Foreskin keratinocyte (primary cell): ENCODE measurements at places on chromosomes 7 and 10. TPM values are rescaled to one million over a fixed set of nuclear protein-coding genes. Genes with fewer than 3 reads are reported as not detected.
A peak's percentile ranks its signal among the peaks of the same experiment; 100 is the strongest.

DNA sequence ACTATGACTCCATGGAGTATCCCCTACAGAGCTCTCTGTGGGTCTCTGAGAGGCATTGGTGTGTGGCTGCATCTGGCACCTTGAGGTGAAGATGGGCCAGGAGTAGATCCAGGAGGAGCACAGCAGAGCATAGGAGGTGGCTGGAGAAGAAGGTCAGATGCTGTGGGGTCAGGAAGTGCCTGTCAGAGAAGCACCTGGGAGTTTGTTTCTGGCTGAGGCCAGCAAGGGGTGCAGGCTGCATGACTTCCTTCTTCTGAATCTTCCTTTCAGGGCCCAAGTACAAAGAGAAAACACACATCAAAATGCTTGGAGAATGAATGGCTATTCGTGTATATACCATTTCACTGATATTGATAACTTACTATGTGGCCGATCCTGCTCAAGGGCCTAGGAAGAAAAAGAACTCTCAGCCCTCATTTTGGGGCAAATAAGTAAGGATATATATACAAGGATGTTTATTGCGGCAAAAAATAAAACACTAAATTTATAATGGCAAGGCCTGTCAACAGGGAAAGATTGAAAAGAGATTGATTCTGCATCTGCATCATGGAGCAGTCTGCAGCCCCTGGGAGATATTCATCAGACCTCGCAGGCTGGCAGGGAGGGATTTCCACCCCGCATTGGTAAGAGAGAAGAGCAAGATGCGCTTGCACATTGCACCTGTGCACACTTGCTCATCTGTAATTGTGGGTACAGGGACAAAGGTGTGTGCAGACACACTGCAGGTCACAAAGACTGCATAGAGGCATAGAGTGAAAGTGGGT lies 39.2 kb downstream of the PTPRE start:
- DNase-seq = no peak

DNA sequence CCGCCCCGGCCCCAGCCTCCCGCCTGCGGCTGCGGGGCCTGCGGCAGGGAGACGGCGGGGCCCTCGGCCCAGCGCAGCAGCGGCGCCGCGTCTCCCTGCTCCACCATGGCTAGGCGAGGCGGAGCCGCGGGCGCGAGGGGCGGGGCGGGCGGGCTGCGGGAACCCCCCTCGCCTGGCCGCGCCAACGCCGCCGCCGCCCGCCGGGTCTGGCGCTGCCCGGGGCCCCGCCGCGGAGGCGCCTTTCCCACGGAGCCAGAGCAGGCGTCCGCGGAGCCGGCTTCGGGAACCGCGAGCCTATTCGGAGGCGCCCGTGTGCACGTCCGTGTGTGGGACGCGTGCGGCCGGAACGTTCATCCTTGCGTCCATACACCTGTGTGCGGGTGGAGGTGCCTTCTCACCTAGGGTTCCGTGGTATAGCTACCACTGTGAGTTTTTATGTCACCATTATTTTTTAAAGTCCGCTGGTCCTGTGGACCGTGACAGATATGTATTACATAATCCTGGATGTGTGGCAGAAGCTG lies at the start of gene DENND11:
Gene DENND11 (minus strand): TSS at position 120 of the 521 bp plus-strand sequence. CDS start 13 bp downstream, at position 107.
- DNase-seq = no peak

DNA sequence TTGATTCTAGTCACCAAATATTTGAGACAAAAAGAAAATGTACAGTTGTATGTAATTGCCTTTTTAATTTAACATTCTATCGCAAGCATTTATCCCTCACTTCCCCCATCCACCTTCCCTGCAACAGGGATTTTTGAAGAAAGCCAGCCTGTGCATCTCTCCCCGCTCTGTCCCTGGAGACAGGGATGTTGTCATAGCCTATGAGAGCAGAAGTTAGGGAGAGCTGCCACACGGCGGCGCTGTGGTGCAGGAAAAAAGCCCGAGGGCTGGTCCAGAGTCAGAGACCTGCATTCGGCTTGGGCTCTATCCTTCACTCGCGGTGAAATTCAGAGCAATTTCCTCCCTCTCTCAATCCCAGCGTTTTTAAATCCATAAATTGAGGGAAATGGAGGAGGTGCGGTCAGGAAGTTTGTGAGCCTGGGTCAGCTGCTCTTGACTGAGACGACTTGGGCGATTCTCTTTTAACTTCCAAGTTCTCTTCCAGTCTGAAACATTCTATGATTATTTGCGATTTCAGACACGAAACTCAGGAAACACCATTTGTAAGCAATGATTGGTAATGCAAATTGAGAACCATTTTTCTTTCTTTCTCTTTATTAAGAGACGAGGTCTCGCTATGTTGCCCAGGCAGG lies 17.5 kb downstream of the HKDC1 start:
- peak; percentile 32 for DNase-seq

GRCh38 chr10:62130948-62131347 lies 137.7 kb downstream of the RTKN2 start:
- peak; percentile 20 for DNase-seq

GRCh38 chr7:41219276-41219675 lies 483.6 kb downstream of the INHBA start:
- DNase-seq = no peak

DNA sequence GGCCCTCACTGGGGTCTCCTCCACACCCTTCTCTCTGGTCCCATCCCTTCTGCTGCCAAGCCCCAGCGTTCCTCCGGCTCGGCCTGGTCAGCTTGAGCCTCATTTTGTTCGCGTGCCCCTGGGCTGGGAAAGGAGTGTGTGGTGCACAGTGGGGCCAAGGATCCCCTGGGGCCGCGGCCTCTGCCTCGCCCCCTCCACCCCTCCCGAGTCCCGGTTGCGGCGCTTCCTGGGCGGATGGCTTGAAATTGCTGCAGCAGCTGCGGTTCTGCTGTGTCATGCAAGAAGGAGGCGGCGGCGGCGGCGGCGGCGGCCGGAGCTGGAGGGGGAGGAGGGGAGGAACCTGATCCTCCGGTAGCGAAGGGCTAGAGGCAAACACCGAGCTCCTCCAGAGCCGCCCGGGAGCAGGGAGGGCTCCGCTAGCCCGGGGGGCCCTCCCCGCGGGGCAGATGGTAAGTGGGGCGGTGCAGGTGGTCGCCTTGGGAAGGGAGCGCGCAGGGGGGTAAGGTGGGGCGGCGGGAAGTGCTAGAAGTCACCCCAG lies 217.8 kb upstream of the MKLN1 start:
- DNase-seq = no peak

DNA sequence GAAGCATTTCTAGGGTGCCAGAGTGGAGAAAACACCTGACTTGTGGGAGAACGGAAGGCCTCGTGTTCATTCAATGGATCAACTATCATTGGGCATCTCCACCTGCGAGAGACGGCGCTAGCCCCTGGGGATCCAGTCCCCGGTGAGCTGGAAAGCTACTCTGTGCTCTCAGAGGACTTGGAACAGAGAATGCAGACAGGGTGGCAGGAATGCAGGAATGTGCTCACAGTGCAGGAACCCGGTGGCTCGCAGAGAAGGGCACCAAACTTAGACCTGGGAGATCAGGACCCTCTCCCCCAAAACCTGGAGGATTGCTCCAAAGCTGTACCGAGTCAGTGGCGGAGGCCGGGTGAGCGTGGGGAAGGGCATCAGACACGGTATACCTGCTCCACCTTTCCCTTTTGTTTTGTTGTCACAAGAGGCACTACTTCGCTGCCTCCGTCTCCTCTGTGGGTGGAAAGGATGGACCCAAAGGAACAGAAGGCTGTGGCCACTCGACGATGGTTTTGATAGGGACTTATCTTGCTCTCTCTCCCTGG lies 569.0 kb upstream of the C7orf33 start:
- DNase-seq = no peak

DNA sequence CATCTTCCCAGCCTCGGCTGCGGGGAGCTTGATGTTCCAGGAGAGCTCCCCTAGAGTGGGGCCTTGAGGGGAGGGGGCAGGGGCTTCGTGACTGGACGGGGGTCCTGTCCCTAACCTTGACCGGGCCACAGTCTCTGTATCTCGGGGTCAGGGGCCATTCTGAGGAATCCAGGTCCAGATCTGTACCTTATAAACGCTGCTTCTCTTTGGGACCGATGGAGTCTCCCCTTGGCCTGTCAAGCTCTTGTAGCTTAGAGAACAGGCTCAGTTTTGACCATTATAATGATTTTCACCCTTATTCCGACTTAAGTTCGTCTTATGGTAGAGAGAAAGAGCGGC lies 831 bp downstream of the ZKSCAN5 start:
- DNase-seq = no peak

- no peak for DNase-seq
Measured at GRCh38 chr10:59346321-59346720, 16.0 kb downstream of the FAM13C start.

DNA sequence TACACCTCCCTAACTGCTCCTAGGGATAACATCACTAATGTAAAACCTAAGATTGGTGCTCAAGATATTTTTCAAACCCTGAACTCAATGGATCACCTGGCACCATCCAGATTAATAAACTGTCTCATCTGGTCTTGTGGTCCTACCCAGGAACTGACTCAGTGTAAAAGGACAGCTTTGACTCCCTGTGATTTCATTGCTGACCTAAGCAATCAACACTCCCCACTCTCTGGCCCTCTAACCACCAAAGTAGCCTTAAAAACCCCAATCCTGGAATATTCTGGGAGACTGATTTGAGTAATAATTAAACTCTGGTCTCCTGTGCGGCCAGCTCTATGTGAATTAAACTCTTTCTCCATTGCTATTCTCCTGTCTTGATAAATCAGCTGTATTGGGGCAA lies 6.2 kb upstream of the USP54 start:
- DNase-seq = peak; percentile 50

GRCh38 chr10:115974816-115975430 lies 298.1 kb downstream of the GFRA1 start:
- no peak for DNase-seq

- DNase-seq = no peak
Measured at GRCh38 chr7:44755698-44756627, 7.3 kb downstream of the ZMIZ2 start.

DNA sequence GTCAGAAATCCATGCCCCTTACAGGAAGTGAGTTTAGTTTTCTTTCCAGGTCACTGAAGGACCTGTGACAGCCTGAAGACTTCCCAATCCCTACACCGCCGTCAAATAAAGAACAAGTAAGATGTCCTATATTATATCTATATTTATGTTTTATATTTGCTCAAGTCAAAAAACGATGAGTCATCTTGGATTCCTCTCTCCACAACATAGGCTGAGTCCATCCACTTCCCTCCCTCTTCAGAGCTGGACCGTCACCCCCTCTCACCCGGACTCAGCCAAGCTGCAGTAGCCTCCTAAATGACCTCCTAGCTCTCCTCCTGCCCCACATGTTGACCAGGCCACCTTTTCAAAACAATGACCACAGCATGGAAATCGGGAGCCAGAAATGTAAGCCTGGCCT lies 53.5 kb downstream of the GLI3 start:
- DNase-seq = no peak

- DNase-seq = peak; percentile 74
Measured at GRCh38 chr7:95434557-95435421, at the start of gene PON2. Gene PON2, minus strand, starts transcription at chr7:95435028. Its CDS starts 77 bp downstream, at chr7:95434951.

DNA sequence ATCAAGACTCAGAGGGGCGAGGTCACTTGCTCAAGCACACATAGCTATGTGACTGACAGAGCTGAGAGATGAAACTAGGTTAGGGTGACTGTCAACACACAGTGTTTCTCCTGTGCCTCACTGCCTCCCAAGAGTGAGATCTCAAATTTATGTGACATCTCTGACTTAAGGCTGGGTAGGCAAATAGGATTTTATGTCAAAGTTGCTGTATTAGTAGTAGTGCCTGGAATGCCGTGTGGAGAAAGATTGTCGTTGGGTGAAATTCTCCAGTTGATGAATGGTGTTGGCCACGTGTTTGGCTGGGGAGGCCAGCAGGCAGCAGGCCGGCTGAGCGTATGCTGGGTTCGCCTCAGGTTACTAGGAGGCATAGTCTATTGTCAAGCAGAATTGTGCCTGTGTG lies 148.3 kb upstream of the BMPER start:
- no peak for DNase-seq

DNA sequence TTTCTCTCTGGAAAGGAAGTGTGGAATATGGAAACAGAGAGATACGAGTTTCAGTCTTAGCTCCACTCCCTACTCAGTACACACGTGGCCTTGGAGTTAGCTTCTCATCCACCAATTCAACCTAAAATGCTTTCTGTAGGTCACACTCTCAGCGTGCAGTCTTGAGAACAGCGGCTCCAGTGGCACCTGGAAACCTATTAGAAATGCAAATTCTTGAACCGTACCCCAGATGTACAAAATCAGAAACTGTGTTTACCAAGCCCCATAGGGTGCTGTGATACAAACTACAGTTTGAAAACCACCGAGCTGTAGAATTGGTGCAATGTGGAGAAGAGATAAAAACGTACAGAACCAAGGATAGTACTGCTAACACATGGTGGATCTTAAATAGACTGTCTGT lies 91.1 kb upstream of the SP4 start:
- DNase-seq = no peak

- no peak for DNase-seq
Measured at GRCh38 chr10:114713525-114714090, 55.5 kb upstream of the ABLIM1 start.

DNA sequence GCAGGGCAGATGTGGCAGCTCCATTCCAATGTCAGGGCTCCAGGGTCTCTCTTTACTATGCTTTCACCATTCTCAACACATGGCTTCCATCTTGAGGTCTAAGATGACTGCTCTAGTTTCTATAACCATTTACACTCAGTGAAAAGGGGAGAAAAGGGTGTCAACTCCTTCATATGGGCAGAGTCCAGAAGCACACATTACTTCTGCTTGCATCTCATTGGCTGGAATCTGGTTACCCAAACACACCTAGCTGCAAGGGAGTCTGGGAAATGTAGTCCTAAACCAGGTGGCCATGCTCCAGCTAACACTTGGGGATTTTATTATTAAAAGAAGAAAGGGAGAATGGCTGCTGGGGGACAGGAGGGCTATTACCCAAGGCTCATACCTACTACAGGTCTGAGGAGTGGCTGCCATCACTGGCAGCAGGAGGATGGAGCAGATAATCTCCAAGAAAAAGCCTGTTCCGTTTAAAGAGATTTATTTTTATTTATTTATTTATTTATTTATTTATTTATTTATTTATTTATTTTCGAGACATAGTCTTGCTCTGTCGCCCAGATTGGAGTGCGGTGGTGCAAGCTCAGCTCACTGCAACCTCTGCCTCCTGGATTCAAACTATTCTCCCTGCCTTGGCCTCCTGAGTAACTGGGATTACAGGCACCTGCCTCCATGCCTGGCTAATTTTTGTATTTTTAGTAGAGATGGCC lies 29.1 kb upstream of the LBX1 start:
- no peak for DNase-seq

DNA sequence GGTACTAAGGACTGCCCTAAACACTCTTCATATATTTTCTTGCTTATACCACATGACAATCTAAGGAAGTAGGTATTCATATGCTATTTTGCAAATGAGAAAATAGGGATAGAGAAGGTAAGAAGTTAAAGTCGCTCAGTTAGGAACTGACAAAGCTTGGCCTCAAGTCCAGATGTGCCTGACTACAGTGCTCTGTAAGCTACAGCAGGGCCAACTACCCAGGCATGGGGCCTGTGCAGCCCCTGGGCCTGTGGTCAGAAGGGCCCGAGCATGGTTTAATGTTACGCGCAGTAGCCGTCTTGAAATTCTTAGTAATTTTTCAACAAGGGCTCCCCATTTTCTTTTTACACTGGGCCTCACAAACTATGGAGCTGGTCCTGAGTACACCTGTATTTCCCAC lies 146.2 kb downstream of the GLI3 start:
- no peak for DNase-seq

Gene LIPF
- not detected in 2 replicates for total RNA-seq

Gene SHTN1
- total RNA-seq = 19.0 and 21.5 TPM in 2 replicates

Gene OR13A1
- total RNA-seq = not detected in 2 replicates

Gene ELN
- total RNA-seq = not detected in 2 replicates

Gene CAV1
- 1,286 and 1,415 TPM in 2 replicates for total RNA-seq

Gene TFPI2
- total RNA-seq = 21.8 and 67.5 TPM in 2 replicates

Gene HIPK2
- 17.7 and 20.1 TPM in 2 replicates for total RNA-seq
